ENCODE measurements at places on chromosomes 5 and 9. TPM values are rescaled to one million over a fixed set of nuclear protein-coding genes. Genes with fewer than 3 reads are reported as not detected.

The CCL28 gene
- 4.3 TPM for total RNA-seq

The GFI1B gene
- 0.59 TPM for total RNA-seq

The PCDHA12 gene
- total RNA-seq: 0.20 TPM

The TNFSF8 gene
- 1.6 TPM for total RNA-seq

The SEPTIN8 gene
- total RNA-seq: 45.1 TPM

The SHISAL2B gene
- not detected for total RNA-seq

The ZNF883 gene
- total RNA-seq: 2.7 TPM

The CCL27 gene
- 7.6 TPM for total RNA-seq

The PRDM9 gene
- total RNA-seq: not detected

- peak; percentile 28 for DNase-seq
Measured at GRCh38 chr5:58072300-58072965, 387.5 kb downstream of the PLK2 start.

DNA sequence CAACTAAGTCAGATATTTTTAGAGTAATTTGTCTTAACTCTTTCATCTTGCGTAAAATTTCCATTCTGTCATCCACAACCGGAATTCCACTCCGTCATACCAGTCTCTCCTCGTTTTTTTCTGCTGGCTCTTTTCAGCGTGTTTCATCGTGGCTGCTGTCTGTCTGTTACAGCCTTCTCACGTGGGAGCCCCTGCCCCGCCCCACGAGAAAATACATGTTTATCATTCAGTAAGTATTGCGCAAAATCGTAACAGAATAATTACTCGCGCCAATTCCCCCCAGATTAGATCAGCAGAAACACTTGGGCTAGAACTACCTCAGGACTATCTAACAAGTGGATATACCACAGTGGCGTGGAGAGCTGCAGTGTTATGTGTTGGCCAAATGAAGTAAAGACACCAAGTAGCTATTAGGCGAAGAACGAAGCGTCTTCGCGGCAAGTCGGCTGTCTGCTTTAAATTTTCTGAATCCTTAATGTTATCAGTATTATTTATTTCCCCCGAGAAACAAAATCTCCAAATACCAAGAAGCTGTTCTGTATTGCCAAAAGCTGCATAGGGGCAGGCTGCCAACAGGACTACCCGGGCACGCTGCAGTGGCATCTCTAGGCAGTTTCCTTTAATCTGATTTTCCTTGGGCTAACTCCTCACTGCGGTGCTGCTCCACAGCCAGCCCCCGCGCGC is 566 bp upstream of the FOCAD start:
- DNase-seq: peak; percentile 64

GRCh38 chr9:111099199-111100008 is 61.1 kb upstream of the LPAR1 start:
- DNase-seq: no peak

DNA sequence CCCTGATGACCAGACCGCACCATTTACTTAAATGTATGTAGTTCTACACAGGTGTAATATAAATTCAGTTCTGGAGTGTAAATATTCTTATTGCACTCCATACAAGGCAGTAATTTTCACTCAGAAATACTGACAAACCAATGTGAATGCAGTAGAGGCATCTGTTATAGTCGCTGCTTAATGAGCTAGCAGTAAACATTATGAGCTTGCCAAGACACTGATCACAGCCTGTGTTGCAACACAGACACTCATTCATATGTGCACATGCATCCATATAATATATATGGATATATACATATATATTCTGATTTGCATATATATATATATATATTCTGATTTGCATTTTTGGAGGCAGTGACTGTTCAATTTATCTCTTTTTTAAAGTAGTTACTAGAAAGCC is 435.1 kb upstream of the ST8SIA4 start:
- DNase-seq: no peak

DNA sequence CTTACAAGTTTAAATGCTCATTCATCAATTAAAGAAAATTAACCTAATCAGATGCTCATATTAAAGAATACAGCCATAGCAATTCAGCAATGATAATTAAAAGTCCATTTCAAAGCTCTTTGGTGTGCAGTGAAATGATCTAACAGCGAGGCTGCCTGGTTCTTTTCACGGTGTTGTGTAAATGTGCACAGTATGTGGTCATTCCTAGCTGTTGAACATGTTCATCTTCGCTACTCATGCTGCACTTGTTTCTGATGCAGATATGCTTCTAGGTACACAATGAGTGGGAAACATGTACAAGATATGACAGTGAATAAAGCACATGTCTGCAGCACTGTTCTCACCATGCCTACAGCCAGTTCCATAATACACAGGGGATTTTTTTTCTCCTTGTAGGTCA is 163.5 kb downstream of the NR2F1-AS1 start:
- DNase-seq: no peak

- peak; percentile 46 for DNase-seq
Measured at GRCh38 chr9:98916660-98917059, 27.0 kb upstream of the COL15A1 start.

GRCh38 chr9:131656356-131657036 is 83.4 kb downstream of the RAPGEF1 start:
- DNase-seq: peak; percentile 21

DNA sequence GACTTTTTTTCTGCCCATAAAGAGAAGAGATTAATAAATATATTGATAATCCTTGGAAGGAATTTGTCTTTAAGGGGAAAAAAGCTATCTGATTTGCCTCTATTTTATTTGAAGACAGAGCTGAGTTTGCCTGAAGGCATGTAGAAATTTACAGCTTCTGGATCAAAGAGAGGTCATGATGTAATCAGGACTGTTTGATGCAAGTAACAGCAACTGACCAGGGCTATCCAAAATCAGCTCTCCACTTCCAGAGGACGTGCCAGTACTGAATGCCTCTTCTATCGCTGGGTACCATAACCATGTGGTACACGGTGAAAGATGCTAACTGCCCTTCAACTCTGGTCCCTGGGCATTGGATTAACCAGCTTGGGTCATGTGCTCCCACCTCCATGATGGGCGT is 90.6 kb downstream of the ZFAND5 start:
- no peak for DNase-seq

DNA sequence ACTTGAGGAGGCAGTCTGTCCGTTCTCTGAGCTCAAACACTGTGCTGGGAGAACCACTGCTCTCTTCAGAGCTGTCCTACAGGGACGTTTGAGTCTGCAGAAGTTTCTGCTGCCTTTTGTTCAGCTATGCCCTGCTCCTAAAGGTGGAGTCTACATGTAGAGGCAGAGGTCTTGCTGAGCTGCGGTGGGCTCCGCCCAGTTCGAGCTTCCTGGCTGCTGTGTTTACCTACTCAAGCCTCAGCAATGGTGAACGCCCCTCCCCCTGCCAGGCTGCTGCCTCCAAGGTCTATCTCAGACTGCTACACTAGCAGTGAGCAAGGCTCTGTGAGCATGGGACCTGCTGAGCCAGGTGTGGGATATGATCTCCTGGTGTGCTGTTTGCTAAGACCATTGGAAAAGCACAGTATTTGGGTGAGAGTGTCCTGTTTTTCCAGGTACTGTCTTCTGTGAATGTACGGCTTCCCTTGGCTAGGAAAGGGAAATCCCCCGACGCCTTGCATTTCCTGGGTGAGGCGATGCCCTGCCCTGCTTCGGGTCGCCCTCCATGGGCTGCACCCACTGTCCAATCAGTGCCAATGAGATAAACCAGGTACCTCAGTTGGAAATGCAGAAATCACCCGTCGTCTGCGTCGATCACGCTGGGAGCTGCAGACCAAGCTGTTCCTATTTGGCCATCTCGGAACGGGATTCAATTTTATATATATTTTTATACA is 58.5 kb downstream of the CNTRL start:
- DNase-seq: no peak

GRCh38 chr5:93186076-93186682 is 394.8 kb downstream of the NR2F1-AS1 start:
- DNase-seq: no peak

DNA sequence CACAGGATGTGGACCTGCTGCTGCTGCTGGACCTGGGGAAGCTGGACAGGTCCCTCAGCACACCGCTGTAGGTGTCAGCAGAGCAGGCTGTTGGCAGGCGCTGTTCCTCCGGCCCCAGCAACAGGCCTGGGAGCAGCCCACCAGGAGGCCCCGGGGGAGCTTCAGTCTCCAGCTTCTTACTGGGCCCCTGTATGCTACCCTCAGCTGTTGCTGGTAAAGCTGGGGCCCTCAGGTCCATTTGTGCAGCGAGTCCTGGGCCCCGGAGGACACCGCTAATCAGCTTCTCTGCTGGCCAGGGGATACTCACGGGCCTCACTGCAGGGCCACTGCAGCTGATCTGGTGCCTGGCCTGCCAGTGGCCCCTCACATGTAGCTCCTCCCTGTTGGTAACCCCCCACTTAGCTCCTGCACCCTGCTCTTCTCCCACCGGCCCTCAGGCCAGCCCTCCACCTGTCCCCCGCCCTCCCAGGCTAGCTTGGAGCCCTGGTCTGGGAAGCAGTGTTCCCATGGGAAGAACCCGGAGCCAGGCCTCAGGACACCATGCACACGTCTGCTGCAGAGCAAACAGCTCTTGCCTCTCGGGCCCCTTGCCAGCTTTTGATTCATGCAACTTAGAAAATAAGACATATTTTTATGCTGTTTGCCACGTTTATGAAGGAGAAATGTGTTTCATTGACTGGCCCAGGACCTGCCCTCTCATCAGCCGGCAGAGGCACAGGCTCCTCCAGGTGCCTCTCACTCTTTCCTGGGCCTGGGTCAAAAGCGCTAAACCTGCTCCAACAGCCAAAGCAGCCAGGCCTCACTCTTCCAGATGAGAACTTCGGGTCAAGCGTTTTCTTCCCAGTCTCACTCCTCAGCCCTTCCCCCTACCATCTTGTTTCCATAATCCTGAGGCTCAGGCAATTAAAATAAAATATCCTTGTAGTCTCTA is 61.0 kb upstream of the ADAMTS2 start:
- DNase-seq: peak; percentile 77

DNA sequence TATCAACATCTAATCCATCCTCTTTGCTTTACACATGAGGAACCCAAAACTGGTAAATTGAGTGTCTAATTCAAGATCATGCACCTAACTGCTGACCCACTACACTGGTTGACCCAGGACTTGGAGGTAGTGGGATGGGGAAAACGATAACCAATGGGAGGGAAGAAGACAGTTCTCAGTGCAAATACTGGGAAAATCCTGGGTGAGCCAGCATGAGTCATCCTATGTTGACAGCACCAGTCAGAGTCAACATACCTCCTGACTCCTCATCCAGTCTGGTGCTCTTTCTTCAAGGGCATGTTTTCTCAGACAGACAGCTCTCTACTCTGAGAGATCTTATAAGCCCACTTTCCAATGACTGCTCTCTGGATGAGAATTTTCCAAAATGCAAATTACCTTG is 232.8 kb upstream of the PTGER4 start:
- no peak for DNase-seq

GRCh38 chr9:115005322-115005721 is 74.9 kb upstream of the TNFSF8 start:
- no peak for DNase-seq

DNA sequence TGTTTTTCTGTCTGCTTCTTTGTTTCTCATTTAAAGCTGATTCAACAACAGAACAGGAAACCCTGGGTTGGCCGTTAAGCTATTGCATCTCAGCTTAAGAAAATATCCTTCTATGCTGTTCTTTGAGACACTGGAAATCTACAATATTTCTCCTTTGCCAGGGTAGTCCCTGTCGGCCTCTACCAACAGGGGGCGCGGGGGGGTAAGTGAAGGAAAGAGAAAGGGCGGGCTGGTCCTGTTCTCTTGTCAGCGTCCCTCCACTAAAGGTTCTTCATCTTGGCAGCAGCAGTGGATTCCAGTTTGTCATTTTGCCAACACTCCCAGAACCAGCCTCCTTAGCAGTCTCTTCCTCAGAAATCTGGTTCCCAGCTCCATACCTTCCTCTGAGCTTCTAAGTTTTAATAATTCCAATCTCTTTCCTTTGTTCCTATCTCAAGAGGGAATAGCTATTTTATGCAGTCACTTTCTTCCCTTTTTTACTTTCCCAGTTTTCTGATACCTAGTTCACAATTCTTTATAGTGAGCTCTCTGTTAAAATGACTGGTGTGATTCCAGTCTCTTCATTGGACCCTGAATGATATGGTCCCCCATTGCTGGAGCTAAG is 222.3 kb downstream of the GLIS3 start:
- no peak for DNase-seq

DNA sequence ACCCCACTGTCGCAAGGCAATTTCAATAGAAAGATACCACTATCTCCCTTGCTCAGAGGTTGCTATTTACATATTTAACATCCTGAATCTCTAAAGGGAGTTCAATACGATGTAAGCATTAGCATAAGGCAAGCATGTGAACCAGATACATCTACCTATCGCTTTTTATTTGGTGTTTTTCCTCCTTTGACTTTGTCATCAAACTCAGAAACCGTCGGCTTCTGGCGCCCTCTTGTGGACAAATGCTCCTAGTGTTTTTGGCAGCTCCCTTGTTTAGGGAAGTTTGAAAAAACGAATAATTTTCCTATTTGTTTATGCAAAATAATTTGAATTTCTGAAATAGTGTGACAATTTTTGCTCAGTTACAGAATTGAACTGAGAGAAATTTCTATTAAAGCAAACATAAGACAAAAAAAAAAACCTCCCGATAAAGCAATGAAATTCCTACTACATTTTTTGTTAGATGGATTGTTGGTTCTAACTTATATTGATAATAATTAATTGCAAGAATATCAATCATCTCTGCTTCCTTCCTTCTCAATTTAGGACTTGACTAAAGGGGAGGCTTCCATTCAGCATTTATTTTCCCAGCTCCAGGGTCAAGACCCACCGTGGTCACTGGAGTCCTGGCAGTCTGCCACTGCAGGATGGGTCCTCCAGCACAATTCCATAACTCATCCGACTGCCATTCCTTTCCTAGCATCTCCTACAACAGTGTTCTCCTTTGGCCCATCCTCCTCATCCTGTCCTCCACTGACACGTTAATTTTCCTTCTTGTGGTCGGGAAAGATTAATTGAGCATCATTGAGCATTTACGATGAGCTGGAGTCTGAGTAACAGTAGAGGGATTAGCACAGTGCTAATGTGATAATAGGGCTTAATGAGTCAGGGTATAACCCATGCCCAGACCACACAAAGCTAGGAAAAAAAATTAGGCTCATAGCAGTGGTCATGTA is 131.8 kb upstream of the CHD1 start:
- DNase-seq: peak; percentile 38

- no peak for DNase-seq
Measured at GRCh38 chr5:31075981-31076380, 117.5 kb upstream of the CDH6 start.
